ENCODE measurements at places on chromosomes 2 and 18.

GRCh38 chr2:133607679-133608078, 39.4 kb upstream of the NCKAP5 start:
- DNase-seq = no peak

- peak; percentile 91 for DNase-seq
These were observed 3.1 kb downstream of the PAIP2B start for GRCh38 chr2:71223767-71224333.

GRCh38 chr2:238908960-238909951, 61.4 kb downstream of the TWIST2 start:
- no peak for DNase-seq

DNA sequence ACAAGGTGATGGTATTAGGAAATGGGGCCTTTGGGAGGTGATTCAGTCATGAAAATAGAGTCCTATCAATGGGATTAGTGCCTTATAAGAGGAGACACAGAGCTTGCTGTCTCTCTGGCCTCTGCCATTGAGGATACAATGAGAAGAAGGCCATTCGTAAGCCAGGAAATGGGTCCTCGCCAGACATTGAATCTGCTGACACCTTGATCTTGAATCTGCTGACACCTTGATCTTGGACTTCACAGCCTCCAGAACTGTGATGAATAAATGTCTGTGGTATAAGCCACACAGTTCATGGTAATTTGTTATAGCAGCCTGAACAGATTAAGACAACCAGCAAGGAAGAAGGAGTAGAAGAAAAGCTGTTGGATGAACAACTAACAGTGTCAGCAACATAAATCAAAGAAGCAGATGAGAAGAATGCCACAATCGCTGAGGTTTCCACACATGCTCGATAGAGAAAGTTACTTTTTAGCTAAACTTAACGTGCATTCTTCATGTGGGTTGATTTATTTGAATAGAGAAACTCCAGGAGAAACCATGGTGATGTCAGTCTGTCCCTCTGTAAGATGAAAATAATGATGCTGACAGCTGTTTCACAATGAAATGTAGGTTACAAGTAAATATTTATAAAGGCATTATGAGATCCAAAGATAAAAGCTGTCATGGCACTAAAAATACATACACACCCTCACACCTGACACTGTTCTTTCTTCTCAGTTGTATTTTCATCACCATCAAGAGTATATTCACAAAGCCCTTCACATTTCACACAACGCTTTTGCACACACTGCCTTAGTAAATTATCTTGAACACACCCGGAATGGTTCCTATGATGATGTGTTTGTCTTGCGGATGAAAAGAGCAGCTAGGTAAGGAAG, 153.7 kb upstream of the NCK2 start:
- no peak for DNase-seq

GRCh38 chr2:234136461-234136860, 86.0 kb downstream of the SPP2 start:
- no peak for DNase-seq

DNA sequence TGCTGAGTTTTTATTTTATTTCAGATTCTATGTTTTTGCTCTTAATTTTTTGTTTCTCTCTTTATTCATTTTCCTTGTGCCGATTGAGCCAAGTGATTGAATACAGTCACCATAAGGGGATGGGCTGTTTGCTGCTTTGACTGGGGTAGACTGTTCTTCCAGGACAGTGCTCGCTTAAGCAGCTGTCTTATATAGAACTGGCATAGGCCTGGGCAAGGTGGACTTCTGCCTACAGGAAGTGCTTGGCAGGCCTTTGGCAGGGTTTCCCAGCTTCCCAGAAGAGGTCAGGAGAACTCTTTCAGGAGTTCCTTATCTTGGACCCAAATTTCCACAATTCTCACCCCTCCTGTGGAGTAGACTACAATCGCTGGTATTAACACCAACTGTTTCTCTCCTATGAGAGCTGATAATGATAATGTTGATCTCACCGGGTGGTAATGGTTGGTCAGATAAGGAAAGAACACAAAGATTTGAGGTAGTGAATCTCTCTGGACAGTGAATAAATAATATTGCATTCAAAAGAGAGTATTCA, 207.5 kb upstream of the ST6GAL2 start:
- DNase-seq = no peak

GRCh38 chr2:38704664-38705063, 38.8 kb downstream of the GALM start:
- DNase-seq = no peak

DNA sequence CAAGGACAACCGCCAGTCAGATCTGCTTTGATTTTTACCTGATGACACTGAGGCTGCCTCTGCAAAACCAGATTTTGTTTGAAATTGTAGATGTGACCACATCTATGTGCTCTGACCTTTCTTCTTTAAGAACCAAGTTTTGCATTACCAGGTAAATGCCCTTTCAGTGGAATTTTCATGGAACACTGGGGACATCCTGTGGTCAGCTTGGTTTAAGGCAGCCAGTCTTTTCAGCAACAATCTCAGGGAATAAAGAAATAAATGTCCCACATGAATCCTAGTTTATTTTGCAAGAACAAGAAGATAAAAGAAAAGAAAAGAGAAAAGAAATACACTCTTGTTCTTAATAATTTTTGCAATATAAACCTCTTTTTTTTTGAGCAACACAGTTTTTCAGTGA, 90.6 kb downstream of the POU3F3 start:
- peak; percentile 20 for DNase-seq

DNA sequence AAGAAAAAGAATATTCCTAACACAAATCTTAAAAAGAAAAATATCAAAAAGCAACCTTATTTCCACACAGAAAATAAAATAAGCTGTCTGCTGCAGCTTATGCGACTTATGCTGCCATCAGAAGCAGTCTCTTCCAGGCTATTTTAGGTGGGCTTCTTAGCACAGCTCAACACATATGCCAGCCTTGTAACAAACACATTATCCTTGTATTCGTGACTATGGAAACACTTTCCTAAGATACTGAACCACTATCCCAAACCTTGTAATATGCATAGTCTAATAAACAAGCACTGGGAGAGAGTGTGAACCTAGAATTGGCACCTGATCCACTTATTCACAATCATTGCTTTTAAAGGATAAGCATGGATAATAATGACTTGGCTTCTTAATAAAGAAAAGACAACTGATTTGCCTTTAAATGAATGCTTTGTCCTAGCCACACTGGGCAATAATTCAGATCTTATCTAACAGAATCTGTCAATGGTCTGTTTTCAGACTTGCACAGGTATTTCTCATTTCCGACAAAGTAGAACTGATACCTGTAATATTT, 40.0 kb upstream of the RNU4ATAC start:
- DNase-seq = peak; percentile 68

- DNase-seq = peak; percentile 47
These were observed 69.0 kb downstream of the CTAGE1 start for GRCh38 chr18:22348521-22349316.

GRCh38 chr2:120658770-120659158, 76.9 kb upstream of the GLI2 start:
- DNase-seq = no peak

DNA sequence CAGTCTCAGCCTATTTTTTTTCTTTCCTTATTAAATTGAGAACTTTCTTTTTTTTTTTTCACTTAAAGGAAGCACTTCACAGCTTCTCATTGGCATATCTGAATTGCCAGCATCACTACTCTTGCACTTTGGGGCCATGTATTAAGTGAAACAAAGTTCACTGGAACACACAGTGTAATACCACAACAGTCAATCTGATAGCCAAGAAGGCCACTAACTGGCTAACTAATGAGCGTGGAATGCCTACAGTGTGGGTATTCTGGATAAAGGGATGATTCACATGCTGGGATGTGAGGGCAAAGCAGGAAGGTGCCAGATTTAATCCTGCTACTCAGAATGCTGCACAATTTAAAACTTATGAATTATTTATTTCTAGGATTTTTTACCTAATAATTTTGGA, 11.7 kb upstream of the C18orf63 start:
- no peak for DNase-seq

- DNase-seq = no peak
These were observed 44.0 kb downstream of the CSRNP3 start for GRCh38 chr2:165513479-165513878.

DNA sequence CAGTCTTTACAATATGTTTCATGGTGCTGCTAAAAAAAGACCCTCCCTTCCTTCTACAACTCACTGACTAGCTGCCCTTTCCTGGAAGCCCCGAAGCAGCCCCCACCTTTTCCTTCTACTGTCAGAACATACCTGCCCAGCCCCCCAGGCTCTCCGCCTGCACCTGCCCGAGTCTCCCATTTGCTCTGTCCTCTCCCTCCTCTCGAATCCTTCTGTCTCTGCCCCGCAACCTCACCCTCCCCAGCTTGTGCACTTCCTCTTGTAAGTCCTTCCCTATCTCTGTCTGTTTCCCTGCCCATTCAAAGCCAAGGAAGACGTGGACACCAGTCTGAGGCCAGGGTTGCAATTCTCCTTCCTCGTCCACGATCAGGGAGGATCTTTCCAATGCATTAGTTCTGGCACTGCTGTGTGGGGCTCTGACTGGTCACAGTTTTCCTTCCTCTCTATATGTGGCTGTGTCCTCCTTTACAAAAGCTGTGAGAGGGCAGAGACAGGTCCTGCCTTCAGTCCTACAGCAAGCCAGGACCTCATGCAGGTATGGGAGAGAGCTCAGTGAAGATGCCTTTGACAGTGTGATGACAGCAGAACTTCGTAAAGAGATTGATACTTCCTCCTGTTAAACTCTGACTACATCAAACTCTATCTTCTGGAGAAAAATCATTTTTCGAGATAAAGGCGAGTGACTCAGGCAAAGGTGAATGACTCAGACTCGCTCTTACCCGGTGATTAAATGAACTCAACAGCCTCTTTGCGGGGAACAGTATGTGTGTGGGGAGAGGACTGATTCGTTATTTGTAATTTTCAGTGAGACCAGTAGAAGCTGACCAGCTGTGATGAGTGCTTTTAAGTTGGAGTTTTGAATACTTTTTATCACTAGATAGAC, 14.2 kb downstream of the TNFRSF11A start:
- no peak for DNase-seq

GRCh38 chr2:39128919-39129391, 8.1 kb upstream of the SOS1 start:
- DNase-seq = no peak

- DNase-seq = no peak
These were observed 16.1 kb upstream of the ZNF236 start for GRCh38 chr18:76806301-76806700.

- DNase-seq = no peak
These were observed 282.7 kb downstream of the AGAP1 start for GRCh38 chr2:235776531-235776930.

DNA sequence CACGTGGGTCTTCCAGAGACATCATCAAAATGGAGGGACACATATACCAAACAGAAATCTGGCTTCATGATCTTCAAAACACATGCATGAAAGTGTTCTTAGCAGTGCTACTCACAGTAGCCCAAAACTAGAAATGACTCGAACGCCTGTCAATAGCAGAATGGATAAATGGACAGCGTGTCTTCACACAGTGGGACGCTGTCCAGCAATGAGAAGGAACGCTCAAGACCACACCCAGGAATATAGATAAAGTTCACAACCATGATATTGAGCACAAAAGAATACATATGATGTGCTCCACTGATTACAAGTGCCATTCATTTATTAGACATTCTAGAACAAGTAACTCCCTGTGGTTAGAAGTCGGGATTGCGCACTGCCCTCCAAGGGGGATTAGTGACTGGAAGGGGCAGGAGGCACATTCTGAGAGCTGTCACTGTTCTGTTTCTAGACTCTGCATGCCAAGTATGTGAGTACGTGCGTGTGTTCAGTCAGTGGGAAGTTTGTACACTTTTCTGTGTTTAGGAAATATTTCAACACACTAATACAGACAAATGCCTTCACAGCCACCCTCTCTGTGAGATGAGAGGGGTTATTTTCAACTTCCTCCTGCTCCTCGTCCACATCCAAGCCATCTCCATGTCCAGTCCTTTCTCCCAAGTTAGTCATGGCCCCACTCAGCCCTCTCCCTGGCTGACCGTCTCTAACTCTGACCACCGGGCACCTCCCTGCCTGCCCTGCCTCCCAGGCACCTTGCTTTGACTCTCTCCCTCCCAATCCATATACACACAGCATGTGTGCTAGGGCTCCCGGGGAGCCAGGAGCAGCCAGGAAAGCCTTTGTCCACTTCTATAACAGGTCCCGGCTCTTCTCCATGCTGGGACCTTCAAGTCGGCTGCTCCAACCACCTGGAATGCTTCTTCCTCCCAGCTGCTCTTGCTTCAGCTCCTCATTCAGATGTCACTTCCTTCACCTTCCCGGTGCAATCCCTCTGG, 26.9 kb upstream of the TNS1 start:
- DNase-seq = no peak

DNA sequence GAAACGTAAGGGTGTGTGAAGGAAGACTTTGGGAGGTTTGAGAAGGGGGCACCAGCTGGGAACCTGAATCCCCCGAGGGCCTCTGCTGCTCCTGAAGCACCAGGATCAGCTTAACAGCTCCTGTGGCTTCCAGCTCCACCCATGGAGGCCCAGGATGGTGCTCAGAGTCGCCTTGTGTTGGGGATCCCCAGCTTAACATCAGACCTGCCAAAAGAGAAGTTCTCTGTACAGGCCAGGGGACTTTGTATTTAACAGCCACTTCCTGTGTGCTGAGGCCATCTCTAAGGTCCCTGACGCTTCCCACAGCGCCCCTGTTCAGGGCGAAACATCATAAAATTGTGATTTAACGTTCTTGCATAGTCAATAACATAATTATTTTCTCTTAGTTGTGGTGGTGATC, 77.5 kb downstream of the NCK2 start:
- DNase-seq = no peak

- no peak for DNase-seq
These were observed 148.9 kb downstream of the EN1 start for GRCh38 chr2:118698564-118698963.

- DNase-seq = no peak
These were observed 193.2 kb downstream of the NDUFA10 start for GRCh38 chr2:239831861-239832489.

GRCh38 chr2:225615514-225615913, 216.0 kb downstream of the NYAP2 start:
- DNase-seq = no peak

DNA sequence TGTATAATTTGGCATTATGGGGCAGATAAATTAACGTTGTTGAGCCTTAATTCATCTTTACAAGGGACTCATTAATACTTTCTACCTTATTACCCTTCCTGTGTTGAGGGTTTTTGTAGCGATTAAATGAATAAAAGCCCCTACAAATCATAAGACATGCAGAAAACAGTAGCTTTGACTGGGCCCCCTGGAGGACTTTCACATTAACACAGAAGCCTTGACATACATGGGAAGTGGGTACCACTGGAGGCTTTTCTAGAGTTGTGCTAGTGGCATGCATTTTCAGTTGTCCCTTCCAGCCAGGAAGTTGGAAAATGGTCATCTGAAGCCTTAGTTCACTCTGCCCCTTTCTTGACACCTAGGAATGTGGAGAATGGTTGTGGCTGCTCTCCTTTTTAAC, 30.2 kb downstream of the MTA3 start:
- DNase-seq = peak; percentile 38

GRCh38 chr18:30616414-30616813, 426.1 kb downstream of the DSC3 start:
- peak; percentile 7 for DNase-seq

GRCh38 chr2:174776223-174776622, 12.0 kb upstream of the CHRNA1 start:
- peak; percentile 25 for DNase-seq

- no peak for DNase-seq
These were observed 118.2 kb downstream of the VWC2L start for GRCh38 chr2:214529021-214529420.
